ENCODE measurements at places on chromosomes 5 and 9. TPM values are rescaled to one million over a fixed set of nuclear protein-coding genes. Genes with fewer than 3 reads are reported as not detected.
A peak's percentile ranks its signal among the peaks of the same experiment; 100 is the strongest.

GRCh38 chr5:78953092-78953800 is 31.9 kb downstream of the ARSB start:
- DNase-seq, result no peak

GRCh38 chr5:155024015-155024414 is 10.5 kb downstream of the KIF4B start:
- DNase-seq, result no peak

DNA sequence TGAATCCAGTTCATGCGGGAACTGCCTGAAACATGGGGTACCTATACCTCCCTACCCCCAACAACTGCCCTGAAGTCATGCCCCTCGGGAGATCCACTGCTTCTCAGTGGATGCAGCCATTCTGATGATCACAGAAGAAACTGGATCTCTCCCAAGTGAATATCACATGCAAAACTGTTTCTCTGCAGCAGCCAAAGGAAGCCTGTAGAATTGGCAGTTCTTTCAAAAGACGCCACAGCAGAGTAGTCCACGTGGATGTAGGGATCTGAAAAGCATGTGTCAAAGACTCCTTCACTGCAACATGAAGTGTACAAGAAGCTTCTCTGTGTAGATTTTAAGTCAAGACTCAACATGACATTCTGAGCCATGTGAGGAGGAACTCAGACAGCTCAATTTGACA is 286.7 kb downstream of the NR3C1 start:
- DNase-seq, result no peak

DNA sequence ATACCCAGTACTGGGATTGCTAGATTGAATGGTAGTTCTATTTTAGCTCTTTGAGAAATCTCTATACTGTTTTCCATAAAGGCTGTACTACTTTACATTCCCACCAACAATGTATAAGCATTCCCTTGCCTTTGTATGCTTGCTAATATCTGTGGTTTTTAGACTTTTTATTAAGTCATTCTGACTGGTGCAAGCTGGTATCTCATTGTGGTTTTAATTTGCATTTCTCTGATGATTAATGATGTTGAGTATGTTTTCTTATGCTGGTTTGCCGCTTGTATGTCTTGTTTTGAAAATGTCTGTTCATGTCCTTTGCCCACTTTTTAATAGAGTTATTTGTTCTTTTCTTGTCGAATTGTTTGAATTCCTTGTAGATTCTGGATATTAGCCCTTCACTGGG is 512.7 kb upstream of the PAPPA start:
- no peak for DNase-seq

- peak; percentile 19 for DNase-seq
Observed at GRCh38 chr5:73170522-73170921, 2.5 kb upstream of the TMEM174 start.

- no peak for DNase-seq
Observed at GRCh38 chr5:77662635-77663034, 24.1 kb upstream of the OTP start.

DNA sequence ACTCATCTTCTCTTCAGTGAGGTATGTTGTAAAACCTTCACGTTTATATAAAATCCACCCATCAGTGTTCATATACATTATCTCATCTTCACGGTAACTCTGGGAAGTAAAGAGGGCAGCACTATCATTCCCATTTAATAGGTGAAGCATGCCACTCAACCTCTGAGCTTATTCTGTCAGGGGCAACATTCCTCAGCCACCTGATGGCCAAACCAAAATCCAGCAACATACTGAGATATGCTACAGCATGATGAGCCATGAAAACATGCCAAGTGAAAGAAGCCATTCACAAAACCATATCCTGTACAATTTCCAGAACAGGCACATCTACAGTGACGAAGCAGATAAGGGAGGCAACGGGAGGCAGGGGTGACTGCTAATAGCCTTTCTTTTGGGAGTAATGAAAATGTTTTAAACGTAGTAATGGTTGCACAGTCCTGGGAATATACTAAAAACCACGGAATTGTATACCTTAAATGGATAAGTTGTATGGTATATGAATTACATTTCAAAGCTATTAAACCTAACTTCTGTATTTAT is 167.4 kb downstream of the TSSK1B start:
- DNase-seq, result no peak

GRCh38 chr5:173574983-173575382 is 41.5 kb downstream of the BOD1 start:
- DNase-seq, result no peak

DNA sequence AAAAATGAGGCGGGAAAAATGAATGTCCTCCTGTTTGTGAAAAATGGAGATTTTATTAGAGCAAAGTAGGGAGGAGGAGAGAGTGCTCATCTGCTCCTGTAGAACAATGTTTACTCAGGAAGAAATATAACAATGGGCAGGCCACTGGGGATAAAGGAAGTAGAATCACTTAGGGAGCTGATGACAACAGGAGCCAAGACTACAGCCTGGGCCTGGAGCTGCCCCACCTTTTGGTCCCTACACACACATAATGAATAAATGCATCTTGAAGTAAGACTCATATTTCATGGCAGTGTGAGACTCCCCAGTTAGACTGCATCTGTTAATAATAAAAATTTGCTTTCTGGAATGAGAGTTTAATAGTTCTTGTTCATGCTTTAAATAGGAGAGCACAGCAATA is 1939.8 kb downstream of the EFNA5 start:
- no peak for DNase-seq

DNA sequence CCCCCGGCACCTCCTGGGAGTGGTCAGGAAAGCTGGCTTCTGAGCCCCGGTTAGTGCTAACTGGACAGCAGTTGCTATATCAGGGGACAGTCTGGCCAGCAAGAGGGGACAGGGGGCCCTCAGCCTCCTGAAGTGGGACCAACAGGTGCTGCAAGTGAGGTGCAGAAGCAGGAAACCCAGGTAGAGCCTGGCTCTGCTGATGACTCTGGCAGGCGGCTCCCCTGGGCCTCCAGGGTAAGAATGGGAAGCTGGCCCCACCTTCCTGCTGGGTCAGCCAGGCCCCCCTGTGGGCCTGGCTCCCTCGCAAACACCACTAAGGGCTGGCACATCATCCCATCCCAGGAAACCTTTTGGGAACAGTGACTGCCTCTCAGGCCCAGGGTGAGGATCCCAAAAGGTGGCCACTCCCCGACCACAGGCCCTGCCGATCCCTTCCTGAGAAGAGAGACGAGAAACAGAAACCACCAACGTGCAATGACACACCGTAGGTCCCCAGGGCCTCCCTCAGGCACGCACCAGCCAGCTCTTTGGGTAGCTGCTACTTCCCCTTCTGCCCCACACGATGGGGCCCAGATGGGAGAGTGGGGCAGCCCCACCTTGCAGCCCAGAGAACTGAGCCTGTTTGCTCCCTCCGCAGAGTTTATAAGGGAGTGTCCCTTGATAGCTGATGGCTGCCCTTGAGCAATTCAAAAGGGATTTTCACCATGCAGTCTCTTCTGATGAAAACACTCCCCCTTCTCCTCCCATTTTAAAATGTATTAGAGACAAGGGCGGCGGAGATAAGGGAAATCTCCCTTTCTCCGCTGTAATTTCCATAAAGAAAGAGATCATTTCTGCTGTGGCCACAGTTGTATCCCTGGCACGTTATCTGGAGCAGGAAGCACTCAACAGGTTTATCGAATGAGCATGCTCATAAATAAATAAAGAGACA is 76.8 kb downstream of the STK10 start:
- no peak for DNase-seq

DNA sequence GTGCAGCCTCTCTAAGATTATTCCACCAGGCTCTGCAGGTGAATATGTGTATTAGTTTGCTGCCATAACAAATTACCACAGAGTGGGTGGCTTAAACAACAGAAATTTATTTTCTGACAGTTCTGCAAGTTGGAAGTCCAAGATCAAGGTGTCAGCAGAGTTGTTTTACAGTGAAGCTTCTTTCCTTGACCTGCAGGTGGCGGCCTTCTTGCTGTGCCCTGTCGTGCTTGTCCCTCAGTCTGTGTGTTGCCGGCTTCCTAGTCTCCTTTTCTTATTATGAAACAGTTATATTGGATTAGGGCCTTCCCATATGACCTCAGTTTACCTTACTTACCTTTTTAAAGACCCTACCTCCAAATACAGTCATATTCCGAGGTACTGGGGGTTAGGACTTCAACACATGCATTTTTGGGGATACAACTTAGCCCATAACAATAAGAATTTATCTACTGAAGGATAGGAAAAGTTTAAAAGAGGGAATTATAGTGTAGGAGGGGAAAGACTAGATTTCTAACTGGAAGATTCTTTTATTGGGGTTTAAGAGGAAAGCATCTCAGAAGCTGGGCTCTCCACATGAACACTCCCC is 97.4 kb downstream of the OSTF1 start:
- DNase-seq, result peak; percentile 16

DNA sequence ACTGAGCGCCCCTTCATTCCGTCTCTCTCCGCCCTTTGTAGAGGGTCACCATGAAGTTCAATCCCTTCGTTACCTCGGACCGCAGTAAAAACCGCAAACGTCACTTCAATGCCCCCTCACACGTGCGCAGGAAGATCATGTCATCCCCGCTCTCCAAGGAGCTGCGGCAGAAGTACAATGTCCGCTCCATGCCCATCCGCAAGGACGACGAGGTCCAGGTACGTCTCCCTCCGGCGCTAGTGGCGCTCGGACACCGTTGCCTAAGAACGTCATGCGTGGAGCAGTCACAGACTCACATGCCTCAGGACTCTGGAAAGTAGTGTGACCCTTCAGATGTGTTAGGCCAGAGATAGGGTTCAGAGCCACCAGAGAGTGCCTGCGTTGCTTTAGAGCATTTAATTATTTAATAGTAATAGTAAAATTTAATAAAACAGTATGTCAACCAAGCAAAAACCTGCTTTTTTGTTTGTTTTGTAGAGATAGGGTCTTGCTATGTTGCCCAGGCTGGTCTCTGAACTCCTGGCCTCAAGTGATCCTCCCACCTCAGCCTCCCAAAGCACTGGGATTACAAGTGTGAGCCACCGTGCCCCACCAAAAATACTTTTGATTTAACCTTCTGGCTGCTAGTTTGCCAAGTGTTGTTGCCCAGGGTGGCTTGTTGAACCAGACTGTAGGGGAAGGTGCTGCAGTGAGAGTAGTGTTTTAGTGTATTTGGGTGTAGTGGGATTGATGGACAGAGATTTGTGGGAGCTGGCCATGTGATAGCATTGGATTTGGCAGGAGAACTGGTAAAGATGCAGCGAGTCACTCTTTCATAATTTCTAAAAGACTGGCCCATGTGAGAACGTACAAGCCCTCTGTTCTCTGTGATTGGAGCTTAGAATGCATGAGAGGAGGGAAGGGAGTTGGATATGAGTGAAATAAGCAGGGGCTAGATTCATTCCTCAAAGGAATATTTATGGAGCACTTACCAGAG is 888 bp downstream of the RPL26L1 start:
- DNase-seq, result no peak

DNA sequence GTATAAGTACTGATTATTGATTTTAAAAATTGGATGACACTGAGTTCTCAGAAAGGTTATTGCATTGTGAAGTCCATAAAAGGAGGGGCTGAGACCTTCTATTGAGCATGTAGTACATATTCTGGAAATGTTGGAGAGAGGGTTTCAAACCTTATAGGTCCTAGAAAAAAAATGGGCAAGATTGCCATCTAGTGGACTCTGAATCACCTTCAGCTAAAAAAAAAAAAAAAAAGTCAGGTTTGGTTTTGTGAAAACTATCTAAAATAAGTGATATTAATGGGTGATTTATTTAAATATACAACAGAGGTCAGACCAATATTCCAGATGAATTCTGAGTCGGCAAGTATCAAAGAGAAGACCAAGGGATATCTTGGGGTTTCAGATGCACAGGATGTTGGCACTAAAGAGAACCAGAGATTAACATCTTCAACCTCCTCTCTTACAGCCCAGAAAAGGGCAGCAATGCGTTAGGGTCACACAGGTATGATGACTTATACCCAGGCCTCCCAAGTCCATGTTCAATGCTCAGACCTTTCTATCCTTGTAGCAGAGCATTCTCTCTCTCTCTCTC is 109.8 kb upstream of the NMUR2 start:
- peak; percentile 18 for DNase-seq

DNA sequence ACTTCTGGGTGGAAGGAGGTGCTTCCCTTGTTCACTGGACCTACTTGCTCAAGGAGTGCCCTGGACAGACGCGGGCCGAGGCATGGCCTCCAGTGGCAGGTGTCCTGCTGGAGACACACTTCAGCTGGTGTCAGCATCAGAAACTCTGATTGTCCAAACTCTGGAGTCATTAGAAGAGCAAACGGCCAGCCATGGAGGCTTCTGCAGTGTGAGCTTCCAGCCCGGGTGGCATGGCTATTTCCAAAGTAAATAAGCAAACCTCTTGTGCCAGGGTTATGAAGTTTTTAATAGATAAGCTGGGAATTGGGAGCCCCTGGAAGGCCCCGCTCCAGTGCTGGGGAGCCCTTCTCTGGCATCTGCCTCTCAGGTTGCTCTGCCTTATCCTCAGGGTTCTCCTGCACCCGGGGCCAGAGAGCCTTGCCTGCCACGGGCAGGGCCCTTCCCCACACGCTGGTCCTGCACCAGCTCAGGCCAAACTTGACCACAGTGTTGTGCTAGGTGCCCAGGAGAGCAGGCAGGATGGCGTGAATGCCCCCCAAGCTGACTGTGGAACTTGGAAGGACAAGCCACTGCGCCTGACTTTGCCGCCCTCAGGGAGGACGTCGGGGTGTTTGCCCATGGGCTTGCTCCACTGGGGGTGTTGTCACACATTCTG is 285.6 kb downstream of the GADD45G start:
- no peak for DNase-seq

- peak; percentile 92 for DNase-seq
Observed at GRCh38 chr9:71778085-71778484, 9.8 kb upstream of the CEMIP2 start.

DNA sequence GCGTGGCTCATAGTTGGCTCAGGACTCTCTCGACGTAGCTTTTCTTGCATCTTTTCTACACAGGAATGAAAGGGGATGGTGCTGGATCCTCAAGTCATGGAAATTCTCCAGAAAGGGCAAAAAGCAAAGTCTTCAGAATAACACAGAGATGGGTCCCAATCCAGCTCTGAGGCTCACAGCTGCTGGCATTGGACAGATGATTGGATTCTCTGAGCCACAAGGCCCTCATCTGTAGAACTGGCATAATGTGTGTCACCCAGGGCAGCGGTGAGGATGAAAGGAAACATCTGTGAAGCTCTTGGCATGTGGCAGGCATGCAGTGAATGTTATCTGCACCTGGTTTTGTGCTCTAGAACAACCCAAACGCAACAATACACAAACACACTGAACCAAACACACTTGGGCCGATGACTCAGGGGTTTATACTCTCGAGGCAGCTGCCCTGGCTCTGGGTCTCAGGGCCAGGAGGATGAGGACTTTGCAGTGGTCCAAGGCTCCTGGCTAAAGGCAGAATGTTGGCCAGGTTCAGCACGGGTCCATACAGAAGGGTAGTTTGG is 64.0 kb upstream of the UBTD2 start:
- DNase-seq, result no peak

DNA sequence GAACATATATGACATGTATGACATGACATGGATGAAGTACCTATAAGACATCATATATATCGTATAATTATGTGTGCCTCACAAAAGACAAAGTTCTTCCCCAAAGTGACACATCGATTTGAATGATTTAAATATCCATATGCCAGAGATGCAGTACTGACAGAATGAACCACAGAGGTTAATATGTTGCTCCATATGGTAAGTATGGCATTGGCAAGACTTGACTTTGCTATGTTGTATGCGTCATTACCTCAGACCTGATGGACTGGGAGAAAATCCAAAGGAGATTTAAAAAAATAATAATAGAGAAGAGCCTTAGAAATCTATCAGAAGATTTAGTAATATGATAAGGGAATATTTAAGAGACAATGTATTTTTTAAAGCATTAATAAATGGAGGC is 263.2 kb downstream of the PJA2 start:
- DNase-seq, result no peak

The RANBP17 gene
- not detected for polyA plus RNA-seq

The SLC23A1 gene
- 7.0 TPM for polyA plus RNA-seq

The SPINK13 gene
- not detected for polyA plus RNA-seq

The PCDHGA7 gene
- polyA plus RNA-seq, result 0.13 TPM

The TUSC1 gene
- polyA plus RNA-seq, result not detected

The OTP gene
- polyA plus RNA-seq, result not detected

The CXCL14 gene
- polyA plus RNA-seq, result not detected

Data from HepG2 (cell line).